GM23248 (cell line): ENCODE measurements at places on chromosomes 7 and 10. TPM values are rescaled to one million over a fixed set of nuclear protein-coding genes. Genes with fewer than 3 reads are reported as not detected.

- no peak for DNase-seq
Measured at GRCh38 chr10:98251399-98251798, 16.6 kb downstream of the LOXL4 start.

- peak; percentile 36 for DNase-seq
Measured at GRCh38 chr7:32496052-32496813, 944 bp downstream of the AVL9 start.

SNCG gene
- 1.2 and 1.8 TPM in 2 replicates for total RNA-seq

DNA sequence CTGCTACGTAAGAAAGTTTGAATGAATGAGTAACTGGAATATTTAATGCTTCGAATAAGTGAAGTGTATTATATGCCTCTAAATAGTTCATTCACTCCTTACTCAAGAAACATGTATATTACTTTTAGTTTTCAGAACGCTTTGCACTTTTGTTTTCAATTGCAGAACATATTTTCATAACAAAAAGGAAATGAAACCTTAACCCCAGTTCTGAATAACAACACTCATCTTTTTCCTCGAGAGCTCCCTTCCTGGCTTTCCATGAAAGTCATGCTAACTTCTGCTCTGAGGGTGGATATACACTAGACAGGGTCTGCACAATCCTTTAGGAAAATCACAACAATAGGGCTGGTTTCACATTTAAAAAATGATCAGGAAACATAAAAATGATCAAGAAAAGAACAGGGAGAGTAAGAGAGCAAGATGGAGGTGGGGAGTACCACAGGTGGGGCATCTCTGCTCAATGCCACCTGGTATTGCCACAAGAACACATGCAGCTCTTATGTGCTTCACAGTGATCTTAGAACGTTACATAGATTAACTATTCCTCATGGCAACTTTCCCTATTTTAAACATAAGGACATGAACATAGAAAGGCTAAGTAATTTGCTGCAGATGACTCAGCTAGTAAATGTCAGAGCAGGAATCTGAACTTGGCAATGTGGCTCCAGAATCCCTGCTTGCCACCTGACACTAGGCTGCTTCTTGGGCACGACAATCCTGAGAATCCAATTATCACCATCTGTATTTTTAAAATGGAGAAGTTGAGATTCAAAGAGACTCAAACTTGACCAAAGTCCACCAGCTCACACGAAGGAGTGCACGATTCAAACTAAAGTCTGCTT lies 219.5 kb upstream of the AOAH start:
- no peak for DNase-seq

GRCh38 chr7:48351900-48352299 lies 180.6 kb downstream of the ABCA13 start:
- DNase-seq: no peak

RSU1 gene
- total RNA-seq: 104 and 109 TPM in 2 replicates

GRCh38 chr10:21031232-21031795 lies 134.2 kb upstream of the NEBL start:
- DNase-seq: no peak
